ENCODE measurements at places on chromosomes 3 and 15.

GRCh38 chr3:127220497-127220896 lies 27.6 kb downstream of the PRR23E start:
- DNase-seq, result no peak

GRCh38 chr3:10999221-11000107 lies 6.9 kb downstream of the SLC6A1 start:
- DNase-seq, result no peak

DNA sequence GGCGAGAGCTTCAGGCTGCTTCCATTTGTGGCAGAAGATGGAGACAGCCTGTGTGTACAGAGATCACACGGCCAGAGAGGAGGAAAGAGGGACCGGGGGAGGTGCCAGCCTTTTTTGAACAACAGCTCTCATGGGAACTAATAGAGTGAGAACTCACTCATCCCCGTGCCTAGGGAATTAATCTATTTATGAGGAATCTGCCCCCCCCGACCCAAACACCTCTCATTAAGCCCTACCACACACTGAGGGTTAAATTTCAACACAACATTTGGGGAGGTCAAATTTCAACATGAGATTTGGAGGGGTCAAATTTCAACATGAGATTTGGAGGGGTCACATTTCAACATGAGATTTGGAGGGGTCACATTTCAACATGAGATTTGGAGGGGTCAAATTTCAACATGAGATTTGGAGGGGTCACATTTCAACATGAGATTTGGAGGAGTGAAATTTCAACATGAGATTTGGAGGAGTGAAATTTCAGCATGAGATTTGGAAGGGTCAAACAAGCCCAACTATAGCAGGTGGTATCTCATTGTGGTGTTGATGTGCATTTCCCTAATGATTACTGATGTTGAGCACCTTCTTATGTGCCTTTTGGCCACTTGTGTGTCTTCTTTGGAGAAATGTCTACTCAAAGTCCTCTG lies 20.6 kb upstream of the RFTN1 start:
- DNase-seq, result no peak

DNA sequence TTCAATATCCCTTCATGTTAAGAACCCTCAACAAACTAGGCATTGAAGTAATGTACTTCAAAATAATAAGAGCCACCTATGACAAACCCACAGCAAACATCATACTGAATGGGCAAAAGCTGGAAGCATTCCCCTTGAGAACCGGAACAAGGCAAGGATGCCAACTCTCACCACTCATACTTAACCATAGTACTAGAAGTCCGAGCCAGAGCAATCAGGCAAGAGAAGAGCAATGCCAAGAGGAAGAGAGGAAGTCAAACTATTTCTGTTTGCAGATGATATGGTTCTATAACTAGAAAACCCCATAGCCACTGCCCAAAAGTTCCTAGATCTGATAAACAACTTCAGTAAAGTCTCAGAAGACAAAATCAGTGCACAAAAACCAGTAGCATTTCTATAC lies 161.9 kb downstream of the UBE2E2 start:
- peak; percentile 53 for DNase-seq

DNA sequence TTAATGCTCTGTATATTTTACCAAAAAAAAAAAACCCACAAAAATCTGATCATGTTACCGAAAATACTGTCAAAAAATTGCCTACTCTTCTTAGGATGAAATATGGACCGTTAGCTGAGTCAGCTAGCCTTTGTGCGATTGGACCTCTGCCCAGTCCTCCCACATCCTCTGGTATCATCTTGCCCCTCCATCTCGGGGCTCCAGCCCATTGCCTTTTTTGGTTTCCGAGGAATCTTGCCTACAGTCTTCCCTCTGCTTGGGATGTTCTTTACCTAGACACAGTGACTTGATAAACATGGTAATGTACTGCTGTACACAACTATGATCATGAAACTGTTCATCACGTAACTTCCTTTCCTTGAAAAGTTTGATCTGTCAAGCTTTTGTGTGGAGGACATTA lies 371.4 kb downstream of the SV2B start:
- DNase-seq, result no peak

DNA sequence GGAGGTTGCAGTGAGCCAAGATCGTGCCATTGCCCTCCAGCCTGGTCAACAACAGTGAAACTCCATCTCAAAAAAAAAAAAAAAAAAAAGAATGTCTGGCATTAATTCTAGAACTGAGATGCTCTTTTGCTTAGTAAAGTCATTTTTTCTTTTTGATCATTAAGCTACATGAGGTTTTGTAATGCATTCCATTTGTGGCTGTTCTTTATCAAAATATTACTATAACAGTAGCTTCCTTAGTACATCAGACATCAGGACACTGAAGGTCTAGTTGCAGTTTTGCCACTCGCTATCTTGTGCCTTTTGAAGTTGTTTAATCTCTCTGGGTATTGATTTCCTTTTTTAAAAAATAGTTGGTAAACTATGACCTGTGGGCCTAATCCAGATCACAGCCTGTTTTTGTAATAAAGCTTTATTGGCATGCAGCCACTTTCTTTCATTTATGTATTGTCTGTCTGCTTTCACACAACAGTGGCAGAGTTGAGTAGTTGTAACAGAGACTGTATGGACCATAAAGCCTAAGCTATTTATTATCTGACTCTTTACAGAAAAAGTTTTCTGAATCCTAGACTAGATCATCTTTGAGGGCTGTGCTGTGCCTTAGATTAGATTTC lies 76.6 kb downstream of the SLC25A26 start:
- peak; percentile 94 for DNase-seq

DNA sequence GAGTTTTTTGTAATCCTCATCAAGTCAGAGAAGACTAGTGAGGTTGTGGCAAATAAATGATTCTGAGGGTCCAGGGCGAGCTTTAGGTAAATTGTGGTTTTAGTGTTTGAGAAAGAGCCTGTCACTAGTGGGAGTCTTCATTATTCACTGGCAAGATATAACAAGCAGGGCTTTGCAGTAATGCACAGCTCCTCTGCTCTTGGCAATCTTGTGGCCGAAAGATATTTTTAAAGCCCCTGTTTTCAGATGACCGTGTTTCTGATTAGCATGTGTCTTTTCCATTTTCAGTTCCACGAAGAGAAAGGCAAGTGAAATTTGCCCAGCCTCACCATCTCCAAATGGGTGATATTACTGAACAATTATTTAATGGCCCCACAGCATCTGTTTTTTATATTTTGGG lies 154.0 kb upstream of the BCL6 start:
- no peak for DNase-seq
